Astrocyte of the spinal cord (primary cell): ENCODE measurements at places on chromosomes 5 and 9.

DNA sequence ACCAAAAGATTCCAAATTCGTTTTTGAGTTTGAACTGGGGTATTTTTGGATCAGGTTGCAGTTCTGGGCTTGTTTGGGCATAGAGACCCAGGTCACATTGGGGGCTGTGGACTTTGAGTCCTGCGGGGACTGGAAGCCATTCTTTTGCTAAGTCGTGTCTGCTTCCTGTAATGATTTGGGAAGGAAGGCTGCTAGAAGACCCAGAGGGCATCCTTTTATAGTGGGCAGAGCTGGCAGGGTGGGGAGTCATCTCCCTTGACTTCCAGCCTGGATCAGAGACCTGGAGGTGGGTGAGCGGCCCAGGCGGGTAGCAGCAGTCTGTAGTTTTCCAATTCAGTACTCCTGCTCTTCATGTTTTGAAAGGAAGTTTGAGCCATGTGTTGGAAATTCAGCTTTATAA is 11.3 kb downstream of the ZNF618 start:
- no peak for DNase-seq

DNA sequence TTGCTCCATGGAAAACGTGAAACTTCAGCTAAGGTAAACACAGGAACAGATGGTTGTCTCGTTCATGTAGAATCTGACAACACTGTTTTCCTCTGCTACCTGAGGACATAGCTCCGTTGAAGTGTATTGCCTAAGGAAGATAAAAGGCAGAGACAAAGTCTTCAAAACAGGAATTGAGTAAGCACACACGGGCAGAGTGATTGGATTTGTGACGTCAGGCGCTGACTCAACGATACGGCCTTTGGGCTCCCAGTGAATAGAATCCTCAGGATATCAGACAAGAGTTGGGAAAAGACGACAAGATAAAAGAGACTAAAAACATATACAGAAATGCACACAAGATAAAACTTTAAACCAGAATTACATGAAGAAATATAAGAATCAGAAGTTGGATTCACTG is 787.1 kb upstream of the CTNND2 start:
- no peak for DNase-seq

DNA sequence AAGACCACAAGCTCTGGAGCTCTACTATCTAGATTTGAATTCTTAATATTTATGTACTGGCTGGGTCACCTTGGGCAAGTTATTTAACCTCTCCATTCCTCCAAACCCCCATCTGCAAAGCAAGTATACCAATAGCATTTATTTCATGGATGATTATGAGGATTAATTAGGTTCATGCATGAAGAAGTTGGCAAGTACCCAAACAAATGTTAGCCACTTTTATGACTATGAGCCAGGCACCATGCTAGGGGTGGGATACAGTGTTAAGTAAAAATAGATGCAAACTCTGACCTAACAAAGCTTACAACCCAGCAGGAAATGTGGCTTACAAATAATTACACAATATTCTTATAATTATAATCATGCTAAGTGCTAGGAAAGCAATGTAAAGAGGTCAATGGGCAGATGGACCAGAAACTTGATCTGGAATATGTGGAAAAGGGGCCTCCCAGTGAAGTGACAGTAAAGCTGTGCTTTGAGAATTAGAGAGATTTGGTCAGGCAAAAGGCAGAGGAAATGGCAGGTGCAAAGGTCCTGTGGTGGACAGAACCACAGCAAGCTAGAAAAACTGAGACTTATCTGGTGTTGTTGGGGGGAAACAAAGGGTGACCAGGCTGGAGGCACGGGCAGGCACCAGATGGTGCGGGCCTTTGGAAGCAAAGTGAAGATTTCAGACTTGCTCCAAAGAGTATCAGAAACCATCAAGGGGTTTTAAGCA is 525.2 kb upstream of the TRPC7 start:
- no peak for DNase-seq

DNA sequence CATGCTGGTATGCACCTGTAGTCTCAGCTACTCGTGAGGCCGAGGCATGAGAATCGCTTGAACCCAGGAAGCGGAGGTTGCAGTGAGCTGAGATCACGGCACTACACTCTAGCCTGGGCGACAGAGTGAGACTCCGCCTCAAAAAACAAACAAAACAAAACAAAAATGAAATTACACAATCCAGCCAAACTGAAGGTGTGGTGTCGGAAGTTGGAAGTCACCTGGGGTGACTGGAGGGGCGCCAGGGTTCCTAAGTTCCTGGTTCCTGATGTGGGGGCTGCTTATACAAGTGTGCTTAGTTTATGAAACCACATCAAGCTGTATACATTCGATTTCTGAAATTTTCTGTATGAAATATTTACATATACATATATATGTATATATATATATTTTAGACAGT is 3.7 kb upstream of the DOLPP1 start:
- no peak for DNase-seq

DNA sequence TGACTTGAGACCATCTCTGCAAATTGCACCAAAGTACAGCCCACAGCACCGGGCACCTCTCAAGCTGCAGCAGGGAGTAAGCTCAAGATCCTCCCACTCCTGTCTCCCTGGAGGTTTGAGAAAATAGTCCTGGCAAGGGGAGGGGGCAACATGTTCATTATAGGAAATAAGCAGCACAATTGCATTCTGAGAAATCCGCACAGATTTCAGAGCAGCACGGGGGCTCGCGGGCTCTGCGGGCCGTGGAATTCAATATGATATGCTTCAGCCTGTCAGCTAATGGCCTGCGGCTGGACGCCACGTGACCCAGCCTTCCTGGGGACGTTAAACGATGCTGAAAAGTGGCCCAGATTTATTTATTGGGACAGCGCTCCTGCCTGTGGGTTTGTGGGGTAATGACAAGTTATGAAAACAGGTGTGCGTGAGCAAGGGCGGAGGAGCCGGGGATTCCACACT is 156.4 kb downstream of the DAB2IP start:
- no peak for DNase-seq

GRCh38 chr9:137233143-137233980 is 2.7 kb downstream of the SLC34A3 start:
- DNase-seq: no peak

DNA sequence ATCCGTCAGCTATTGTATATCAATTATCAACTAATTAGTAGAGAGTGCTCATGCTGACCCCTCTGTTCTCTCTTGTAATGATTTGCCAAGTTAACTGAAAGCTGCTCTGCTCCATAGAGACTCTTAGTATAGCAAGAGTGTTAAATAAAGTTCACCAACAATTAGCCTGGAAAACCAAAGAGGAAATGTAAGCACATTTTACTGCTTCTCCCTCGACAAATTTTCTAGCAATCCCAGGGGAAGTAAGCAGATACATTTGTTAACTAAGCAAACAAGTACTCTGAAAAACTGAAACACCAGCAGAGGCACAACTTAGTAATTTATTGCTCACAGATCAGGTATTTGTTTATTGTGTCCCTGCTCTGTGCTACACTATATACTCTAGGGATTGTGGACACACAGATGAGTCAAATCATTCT is 162.2 kb downstream of the GLIS3 start:
- peak; percentile 58 for DNase-seq

DNA sequence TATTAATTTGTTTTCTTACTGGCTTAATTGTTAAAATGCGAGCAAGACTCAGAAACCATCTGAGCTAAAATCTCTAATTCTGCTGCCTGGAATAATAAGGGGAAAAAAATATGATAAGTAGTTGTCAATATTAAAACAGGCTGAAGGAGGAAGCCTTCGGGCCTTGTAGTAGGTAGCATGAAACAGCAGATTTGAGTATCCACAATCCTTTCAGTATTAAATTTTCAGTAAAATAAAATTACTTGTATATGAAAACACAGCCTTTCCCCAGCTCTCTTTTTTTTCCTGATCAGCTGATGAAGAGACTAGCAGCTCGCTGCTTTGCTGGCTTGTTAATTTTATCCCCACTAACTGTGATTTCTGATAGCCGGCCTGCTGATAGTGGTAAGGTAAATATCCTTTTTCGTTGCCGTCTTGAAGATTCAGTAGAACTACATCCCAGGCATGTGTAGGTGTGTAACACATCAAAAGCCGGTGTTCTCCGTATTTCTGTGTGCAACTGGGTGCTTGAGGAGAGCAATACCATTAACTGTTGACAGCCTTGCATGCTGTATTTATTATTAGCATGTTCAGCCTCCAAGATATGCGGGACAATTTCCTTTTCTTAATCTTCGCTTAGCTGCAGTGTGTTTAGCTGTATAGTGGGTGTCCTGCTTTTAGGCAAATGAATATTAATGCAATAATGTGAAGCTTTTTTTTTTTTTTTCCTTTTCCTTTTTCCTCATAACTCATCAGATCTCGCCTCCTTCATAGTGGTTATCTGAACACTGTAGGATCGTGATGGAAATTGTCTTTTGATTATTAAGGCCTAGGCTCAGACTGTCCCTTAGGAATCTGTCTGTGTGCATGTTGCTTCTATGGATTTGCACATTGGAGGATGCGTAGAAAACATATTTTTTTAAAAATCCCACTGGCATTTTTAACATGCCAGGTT is 144.6 kb downstream of the SMARCA2 start:
- DNase-seq: peak; percentile 58

DNA sequence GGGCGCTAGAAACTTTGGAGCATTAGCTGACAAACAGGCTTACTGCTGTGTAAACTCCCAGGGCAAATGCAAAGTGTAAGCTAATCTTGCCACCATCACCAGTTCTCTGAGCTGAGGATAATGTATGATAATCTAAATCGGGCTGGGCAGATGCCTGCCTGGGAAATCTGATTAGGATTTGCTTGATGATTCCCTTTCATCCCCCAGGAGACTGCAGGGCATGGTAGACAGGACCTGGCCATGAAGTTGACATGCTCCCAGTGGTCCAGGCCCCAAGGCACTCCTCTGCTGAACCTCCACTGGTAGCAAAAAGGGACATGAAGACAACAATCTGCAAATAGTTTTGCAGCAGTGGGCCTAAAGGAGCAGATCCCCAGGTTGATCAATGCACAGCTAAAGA is 317.5 kb downstream of the SPOCK1 start:
- DNase-seq: no peak

GRCh38 chr9:96585426-96585825 is 34.2 kb downstream of the CDC14B start:
- DNase-seq: no peak

DNA sequence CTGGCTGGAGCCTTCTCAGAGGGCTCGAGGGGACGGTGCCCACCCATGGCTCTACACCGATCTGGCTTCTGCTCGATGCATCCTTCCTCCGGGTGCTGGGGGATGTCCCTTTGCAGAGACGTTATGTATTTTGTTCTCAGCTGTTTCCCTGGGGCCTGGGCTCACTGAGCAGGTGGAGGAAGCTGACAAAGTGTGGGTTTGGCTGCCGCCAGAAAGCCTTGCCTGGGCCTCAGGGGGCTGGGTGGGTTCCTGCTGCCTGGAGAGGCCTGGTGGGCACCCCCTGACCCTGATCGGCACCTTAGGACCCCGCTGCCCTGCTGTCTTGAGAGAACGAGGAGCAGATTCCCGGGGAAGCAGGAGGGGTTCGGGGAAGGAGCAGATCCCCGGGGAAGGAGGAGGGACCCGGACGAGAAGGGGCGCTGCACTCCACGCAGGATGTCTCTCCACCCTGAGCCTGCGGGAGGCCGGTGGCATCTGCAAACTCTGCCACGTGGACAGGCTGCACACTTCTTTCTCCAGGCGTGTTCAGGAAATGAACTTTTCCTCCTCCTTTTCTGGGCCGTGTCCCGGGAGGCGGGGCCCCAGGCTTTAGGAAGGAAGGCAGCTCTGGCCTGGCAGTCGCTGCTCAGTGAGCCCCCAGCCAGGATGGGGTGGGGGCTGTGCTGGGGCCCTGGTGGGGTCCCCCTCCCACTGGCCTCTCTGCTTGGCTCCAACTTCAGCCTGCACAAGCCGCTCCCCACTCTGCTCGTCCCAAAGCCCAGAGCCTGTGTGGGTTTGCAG is 148.9 kb downstream of the RXRA start:
- peak; percentile 80 for DNase-seq

DNA sequence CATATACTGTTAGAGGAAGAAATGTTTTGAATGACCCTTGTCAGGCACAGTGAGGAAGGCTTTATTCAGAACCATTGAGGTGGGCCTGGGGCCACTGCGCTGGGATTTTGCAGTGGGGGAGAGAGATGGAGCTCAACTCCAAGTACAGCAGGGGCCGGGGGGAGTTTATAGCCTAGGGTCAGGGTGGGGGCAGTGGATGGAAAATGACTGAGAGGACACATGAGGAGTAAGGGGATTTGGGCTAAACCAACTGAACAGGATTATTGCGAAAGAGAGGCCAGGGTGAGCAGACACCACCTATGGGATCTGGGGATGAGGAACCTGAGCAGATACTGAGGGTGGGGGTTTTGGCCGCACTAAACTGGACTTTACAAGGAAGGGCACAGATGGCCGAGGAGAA is 6.3 kb downstream of the CEP72 start:
- DNase-seq: no peak
